ENCODE measurements at places on chromosomes 5 and 9.

DNA sequence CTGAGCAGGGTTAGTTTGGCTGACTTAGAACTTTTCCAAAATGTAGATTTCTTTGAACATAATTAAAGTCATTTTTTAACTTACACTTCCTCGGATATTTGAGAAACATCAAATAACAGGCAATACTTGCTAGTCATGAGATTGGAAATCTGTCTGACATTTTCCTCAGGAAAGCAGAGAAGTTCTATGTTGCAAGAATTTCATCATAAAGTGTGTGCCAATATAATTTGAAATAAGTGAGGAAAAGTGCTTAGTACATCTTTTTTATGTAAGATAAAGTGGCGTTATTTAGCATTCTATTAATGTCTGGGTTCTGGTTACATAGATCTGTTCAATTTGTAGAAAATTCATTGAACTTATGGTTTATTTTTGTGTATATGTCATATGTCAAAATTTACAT is 48.7 kb upstream of the C5orf47 start:
- DNase-seq, result no peak

- no peak for DNase-seq
These were observed 105.8 kb downstream of the GABBR2 start for GRCh38 chr9:98602839-98603500.

DNA sequence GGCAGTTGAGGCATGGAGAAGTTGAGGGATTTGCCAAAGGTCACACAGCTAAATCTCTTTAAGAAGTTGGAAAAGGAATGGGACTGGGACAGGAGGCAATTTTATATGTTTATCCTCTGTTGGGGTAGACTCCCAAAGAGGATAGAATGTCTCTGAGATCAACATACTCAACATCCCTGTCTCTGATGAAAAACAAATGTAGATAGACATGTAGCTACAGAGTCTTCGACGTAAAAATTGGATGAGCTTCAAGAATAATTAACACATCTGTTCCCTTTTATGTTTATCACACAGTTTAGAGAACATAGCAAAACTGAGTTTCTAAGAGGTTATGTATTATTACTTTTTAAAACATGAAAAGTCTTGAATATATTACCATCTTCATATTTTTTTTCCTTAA is 204.6 kb upstream of the CD180 start:
- no peak for DNase-seq

DNA sequence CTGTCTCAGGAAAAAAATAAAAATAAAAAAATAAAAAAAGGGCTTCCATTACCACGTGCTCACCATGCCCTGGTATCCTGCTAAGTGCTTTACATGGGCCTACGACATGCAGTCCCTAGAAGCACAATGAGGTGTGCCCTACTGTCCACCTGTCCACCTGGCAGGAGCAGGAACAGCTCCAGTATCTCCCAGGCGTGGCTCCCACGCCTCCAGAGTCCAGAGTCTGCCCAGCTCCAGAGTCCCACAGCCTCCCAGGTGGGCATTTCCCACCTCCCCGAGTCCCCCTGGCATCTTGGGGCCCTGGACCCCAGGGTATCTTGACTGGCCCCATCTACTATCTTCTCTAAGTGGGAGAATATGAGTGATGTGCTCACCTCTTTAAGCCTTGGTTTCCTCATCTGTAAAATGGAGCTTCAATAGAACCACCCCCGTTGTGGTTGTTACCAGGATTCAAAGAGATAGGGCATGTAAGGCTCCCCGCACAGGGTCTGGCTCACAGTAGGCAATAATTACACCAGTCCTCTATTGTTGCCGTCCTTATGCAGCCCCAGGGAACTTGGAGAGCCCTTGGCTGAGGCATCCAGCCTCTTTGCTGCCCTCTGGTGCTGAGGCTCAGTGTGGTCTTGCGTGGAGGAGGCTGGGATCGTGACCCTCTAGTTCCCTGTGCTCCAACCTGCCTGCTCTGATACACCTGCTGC is 8.9 kb downstream of the CXCL14 start:
- DNase-seq, result no peak
